Testis (tissue), 5 donors: ENCODE measurements at places on chromosomes 3 and 15.

- peak overlapping the region; percentile 97 for H3K27ac ChIP-seq
- peaks cover 19% of the 10 kb centered on the region for H3K4me1 ChIP-seq
- DNase-seq: peak; percentile 65
- peak overlapping the region; percentile 85 for H3K4me3 ChIP-seq
- no peaks in the 10 kb centered on the region for H3K36me3 ChIP-seq
Measured at GRCh38 chr3:9732080-9732739, 675 bp downstream of the BRPF1 start.

DNA sequence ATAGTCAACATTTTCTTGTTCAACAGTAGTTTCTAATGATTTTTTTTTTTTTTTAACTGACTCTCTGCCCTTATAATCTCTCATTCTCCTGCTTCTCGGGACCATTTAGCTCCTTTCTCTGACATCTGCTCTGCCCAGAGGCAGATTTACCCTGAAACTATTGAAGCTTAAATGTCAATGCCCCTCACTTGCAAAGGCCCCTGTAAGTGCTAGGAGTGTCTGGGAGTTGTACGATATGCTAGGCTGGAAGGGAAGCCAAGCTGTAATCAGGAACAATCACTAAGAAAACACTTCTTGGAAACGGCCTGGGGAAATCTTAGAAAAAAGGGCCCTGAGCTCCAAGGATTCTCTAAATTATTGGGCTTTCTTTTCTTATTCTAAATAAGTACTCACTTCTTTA, 5.8 kb upstream of the PLOD2 start:
- H3K27me3 ChIP-seq: no peaks in the 10 kb centered on the region
- H3K27ac ChIP-seq: no peak overlapping the region
- H3K36me3 ChIP-seq: no peaks in the 10 kb centered on the region

DNA sequence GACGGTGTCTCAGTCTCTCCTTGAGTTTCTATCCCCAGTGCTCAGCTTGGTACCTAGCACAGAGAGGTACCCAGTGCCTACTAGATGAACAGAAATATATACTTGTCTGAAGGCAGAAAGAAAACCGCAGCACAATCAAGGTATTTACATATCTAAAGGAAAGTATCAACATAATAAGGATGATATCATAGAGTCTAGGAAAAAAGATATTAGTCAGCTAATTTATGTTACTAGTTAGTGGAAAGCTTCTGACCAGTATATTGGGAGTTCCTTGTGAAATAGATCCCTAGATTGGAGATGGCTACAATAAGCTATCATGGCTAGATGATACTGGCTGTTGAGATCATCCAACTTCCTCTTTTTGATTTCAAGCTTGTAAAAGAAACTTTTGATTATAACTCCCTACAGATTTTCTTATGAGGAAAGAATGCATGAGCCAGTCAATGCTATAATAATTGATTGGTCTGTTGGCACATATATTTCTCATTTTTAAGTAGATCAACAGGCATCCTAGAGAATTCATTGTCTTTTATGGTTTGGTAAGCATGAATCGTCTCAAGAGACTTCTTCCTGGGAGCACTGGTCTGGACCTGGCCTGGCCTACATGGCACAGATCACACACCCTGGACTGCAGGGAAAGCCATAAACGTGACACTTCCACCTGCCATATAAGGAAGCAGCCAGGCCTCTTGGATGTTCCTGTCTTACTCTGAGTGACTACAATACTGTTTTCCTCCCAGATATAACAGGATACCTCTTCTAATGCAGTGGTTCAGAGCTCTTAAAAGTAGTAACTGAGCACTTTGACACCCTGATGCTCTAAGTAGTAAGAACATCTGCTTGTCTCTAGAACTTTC, 60.7 kb downstream of the IMPG2 start:
- H3K4me1 ChIP-seq: peaks cover 3% of the 10 kb centered on the region
- H3K4me3 ChIP-seq: no peak overlapping the region
- no peaks in the 10 kb centered on the region for H3K36me3 ChIP-seq
- H3K27me3 ChIP-seq: no peaks in the 10 kb centered on the region
- no peak overlapping the region for H3K27ac ChIP-seq

GRCh38 chr3:14847613-14848541, 29.1 kb downstream of the FGD5 start:
- H3K4me3 ChIP-seq: no peak overlapping the region
- no peaks in the 10 kb centered on the region for H3K36me3 ChIP-seq
- peaks cover 9% of the 10 kb centered on the region for H3K4me1 ChIP-seq
- H3K27ac ChIP-seq: no peak overlapping the region
- no peaks in the 10 kb centered on the region for H3K27me3 ChIP-seq
- no peak for DNase-seq

GRCh38 chr3:25038922-25039321, 389.1 kb upstream of the RARB start:
- H3K4me1 ChIP-seq: no peaks in the 10 kb centered on the region
- DNase-seq: no peak
- H3K36me3 ChIP-seq: no peaks in the 10 kb centered on the region
- no peaks in the 10 kb centered on the region for H3K27me3 ChIP-seq
- H3K27ac ChIP-seq: no peak overlapping the region

DNA sequence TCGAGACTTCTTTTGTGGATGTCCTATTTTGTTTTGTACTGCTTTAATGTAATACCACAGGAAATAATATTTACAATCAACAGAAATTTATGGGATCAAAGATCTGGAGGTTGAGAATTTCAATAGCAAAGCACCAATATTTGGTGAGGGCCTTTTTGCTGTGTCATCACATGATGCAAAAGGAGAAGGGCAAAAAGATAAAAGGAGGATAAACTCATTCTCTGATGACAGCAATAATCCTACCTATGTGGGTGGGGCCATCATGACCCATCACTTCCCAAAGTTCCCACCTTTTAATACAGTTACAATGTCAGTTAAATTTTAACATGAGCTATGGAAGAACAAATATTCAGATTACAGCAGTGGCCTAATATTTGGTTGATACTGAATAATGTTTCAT, 832.9 kb downstream of the OTOL1 start:
- no peaks in the 10 kb centered on the region for H3K27me3 ChIP-seq
- no peak overlapping the region for H3K27ac ChIP-seq
- no peaks in the 10 kb centered on the region for H3K4me1 ChIP-seq
- no peak for DNase-seq
- H3K36me3 ChIP-seq: no peaks in the 10 kb centered on the region

- H3K4me3 ChIP-seq: no peak overlapping the region
- no peak overlapping the region for H3K27ac ChIP-seq
- H3K4me1 ChIP-seq: no peaks in the 10 kb centered on the region
- H3K27me3 ChIP-seq: no peaks in the 10 kb centered on the region
- H3K36me3 ChIP-seq: no peaks in the 10 kb centered on the region
- DNase-seq: no peak
Measured at GRCh38 chr3:175980486-175981090, 1121.5 kb downstream of the NAALADL2 start.

DNA sequence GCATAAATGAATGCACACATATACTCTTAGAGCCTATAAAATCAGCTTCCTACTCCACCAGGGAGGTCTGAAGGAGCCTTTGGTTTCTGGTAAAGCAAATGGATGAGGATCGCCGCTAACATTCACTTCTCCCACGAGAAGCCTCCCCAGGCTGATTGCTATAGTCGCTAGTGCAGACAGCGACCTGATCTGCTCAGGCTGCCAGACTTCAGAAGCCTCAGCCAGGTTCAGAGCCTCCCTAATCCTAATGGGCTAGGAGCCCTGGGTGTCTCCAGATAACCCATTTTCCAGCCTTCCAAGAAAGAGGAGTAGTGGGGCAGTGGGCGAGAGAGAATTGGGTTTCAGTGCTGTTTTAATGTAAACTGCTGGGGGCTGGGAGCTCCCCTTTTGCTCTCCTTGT, 35.4 kb downstream of the TPM1 start:
- H3K27ac ChIP-seq: no peak overlapping the region
- H3K27me3 ChIP-seq: no peaks in the 10 kb centered on the region
- no peaks in the 10 kb centered on the region for H3K36me3 ChIP-seq

DNA sequence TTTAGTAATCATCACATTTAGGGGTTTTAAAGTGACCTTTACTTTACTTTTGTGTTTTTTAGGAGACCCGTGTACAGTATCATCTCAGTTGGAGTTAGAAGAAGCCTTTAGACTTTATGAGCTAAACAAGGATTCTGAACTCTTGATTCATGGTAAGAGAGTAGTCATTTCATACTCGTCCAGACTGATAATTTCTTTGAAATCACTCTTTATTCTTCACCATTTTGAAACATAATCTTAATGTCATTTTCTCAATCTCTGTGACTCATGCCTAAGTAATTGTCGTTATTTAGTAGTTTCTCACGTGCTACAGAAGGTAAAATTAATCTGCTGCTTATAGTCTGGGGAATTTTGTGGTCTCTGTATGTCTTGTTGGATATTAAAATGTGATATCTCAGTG, 37.7 kb downstream of the PRKCI start:
- no peak overlapping the region for H3K27ac ChIP-seq
- H3K4me1 ChIP-seq: peaks cover 10% of the 10 kb centered on the region
- H3K4me3 ChIP-seq: no peak overlapping the region
- no peak for DNase-seq
- no peaks in the 10 kb centered on the region for H3K36me3 ChIP-seq

GRCh38 chr3:127455541-127456450, 134.7 kb downstream of the TPRA1 start:
- peaks cover 18% of the 10 kb centered on the region for H3K4me1 ChIP-seq
- no peak overlapping the region for H3K27ac ChIP-seq
- no peaks in the 10 kb centered on the region for H3K27me3 ChIP-seq
- H3K36me3 ChIP-seq: no peaks in the 10 kb centered on the region

- no peak overlapping the region for H3K27ac ChIP-seq
- no peaks in the 10 kb centered on the region for H3K27me3 ChIP-seq
- H3K4me1 ChIP-seq: no peaks in the 10 kb centered on the region
- no peak overlapping the region for H3K4me3 ChIP-seq
Measured at GRCh38 chr15:62880278-62880677, 162.3 kb upstream of the TPM1 start.

DNA sequence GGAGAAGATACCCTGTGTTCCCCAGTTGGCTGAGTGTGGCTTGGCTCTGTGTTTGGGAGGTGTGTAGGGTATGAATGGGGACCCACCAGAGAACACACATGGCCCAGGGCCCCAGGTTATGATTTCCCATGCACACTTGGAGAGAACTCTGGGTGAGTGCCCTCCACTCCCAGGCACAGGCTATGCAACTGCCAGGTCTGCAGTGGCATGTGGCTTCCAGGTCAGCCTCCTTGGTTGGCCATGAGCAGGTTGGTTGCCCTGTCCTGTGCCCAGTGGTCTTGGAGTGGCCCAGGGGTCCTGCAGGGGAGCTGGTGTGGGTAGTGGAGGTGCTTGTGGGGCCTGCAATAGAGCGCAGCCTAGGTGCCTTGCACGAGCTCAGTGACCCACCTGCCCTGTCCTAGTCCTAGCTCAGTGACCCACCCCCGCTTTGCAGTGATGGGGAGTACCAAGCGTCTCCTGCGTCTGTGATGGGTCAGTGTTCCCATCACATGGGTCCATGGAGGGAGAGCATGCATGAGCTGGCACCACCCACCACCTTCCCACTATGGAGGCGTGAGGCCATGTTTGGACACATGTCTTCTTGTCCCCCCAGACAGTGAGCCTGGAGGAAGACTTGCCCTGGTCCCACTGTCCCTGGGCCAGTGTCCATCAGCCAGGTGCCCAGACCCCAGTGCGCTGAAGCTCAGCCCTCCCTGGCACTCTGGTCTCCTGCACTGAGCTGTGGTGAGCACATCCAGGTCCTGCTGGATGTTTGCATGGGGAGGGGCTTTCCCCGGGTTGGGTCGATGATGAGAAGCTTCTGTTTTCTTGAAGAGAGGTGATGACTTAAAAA, 217.3 kb downstream of the SNRPN start:
- no peaks in the 10 kb centered on the region for H3K27me3 ChIP-seq
- no peaks in the 10 kb centered on the region for H3K4me1 ChIP-seq
- no peak overlapping the region for H3K27ac ChIP-seq
- H3K4me3 ChIP-seq: no peak overlapping the region
- DNase-seq: no peak

GRCh38 chr3:125525153-125525552, 5.2 kb upstream of the SNX4 start:
- no peak for DNase-seq
- no peaks in the 10 kb centered on the region for H3K36me3 ChIP-seq
- no peak overlapping the region for H3K27ac ChIP-seq
- no peak overlapping the region for H3K4me3 ChIP-seq

DNA sequence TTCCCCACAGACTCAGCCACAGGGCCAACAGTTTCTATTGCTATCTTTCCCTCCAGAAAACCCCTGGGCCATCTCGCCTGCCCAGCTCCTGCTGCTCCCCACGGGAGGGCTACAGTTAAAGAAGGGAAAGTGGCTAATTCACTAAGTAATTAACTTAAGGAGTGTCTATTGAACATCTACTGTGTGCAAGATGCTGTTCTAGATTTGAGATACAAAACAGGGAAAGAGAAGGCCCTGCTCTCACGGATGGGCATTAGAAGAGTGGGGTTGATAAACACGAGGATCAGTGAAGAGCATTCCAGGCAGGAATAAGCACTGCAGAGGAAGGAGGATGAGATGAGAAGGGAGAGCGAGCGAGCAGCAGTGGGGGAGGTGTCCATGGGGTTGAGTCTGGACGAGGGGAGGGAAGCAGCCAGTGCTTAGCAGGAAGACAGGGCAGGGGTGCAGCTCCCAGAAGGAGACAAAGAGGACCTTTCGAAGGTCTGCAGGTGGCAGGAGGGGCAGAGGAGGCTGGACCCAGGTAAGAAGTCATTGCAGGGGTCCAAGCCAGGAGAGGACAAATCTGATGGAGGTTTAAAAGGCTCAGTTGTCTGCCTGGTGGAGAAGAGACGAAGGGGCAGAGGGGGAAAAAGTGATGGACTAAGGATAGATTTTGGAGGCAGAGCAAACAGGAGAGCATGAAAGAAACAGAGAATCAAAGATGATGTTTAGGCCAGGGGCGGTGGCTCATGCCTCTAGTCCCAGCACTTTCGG, 64.7 kb downstream of the KLF15 start:
- H3K36me3 ChIP-seq: no peaks in the 10 kb centered on the region
- H3K4me3 ChIP-seq: no peak overlapping the region
- H3K4me1 ChIP-seq: no peaks in the 10 kb centered on the region
- no peak for DNase-seq
- no peaks in the 10 kb centered on the region for H3K27me3 ChIP-seq

DNA sequence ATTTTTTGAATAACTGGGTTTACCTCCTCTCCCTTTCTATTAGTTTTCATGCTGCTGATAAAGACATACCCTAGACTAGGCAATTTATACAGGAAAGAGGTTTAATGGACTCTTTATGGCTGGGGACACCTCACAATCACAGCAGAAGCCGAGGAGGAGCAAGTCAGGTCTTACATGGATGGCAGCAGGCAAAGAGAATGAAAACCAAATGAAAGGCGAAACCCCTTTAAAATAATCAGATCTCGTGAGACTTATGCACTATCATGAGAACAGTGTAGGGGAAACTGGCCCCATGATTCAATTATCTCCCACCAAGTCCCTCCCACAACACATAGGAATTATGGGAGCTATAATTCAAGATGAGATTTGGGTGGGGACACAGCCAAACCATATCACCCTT, 2.0 kb upstream of the RSL24D1 start:
- no peaks in the 10 kb centered on the region for H3K36me3 ChIP-seq
- H3K4me3 ChIP-seq: no peak overlapping the region
- no peak overlapping the region for H3K27ac ChIP-seq
- H3K4me1 ChIP-seq: peaks cover 27% of the 10 kb centered on the region
- H3K27me3 ChIP-seq: no peaks in the 10 kb centered on the region
- no peak for DNase-seq

GRCh38 chr3:2172561-2173171, 74.0 kb downstream of the CNTN4 start:
- no peaks in the 10 kb centered on the region for H3K27me3 ChIP-seq
- H3K36me3 ChIP-seq: no peaks in the 10 kb centered on the region
- H3K27ac ChIP-seq: no peak overlapping the region
- no peaks in the 10 kb centered on the region for H3K4me1 ChIP-seq
- DNase-seq: no peak
- H3K4me3 ChIP-seq: no peak overlapping the region

- H3K4me3 ChIP-seq: no peak overlapping the region
- DNase-seq: no peak
- peaks cover 2% of the 10 kb centered on the region for H3K4me1 ChIP-seq
Measured at GRCh38 chr3:9883706-9884554, 3.9 kb upstream of the CIDEC start.
